Naive thymus-derived CD8-positive, alpha-beta T cell (primary cell): ENCODE measurements at places on chromosomes 13 and 19. TPM values are rescaled to one million over a fixed set of nuclear protein-coding genes. Genes with fewer than 3 reads are reported as not detected.
A peak's percentile ranks its signal among the peaks of the same experiment; 100 is the strongest.

DNA sequence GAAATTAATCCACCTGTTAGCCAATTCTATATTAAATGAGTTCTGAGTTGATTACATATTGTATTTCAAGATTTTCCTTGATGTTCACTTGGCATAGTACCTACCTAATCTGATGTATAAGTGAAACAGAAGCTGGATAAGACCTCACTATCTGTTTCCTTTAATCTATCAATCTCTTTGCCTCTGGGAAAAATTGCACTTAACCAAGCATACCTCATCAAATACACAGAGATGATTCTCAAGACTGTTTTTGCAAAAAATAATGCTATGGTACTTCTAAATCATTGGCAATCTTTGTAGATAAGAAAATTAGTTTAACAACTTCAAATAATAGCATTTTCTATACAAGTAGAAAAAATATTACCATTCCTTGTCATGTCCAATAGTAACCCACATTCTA lies 55.2 kb downstream of the SERPINE3 start:
- peaks cover 2% of the 10 kb centered on the region for H3K36me3 ChIP-seq
- no peaks in the 10 kb centered on the region for H3K27me3 ChIP-seq
- no peak for DNase-seq
- no peak overlapping the region for H3K27ac ChIP-seq
- H3K4me3 ChIP-seq, result no peak overlapping the region
- H3K4me1 ChIP-seq, result peaks cover 48% of the 10 kb centered on the region

DNA sequence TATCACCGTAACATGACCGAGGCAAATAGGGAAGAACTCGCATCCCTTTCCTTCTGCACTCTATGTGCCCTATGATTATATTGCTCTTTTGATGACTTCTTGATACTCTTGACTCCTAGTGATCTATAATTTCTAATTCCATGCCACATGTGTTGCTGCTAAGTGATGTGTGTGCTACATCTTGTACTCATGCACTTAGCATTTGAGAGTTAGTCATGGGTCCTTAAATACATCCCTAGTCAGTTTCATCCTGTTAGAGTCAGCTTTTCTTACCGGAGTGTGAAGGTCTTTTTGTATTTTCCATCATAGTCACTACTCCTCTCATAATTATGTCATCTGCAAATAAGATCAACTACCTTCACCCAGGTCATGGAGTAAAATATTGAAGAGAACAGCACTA lies 30.2 kb downstream of the RXFP2 start:
- H3K27ac ChIP-seq, result no peak overlapping the region
- no peaks in the 10 kb centered on the region for H3K36me3 ChIP-seq

DNA sequence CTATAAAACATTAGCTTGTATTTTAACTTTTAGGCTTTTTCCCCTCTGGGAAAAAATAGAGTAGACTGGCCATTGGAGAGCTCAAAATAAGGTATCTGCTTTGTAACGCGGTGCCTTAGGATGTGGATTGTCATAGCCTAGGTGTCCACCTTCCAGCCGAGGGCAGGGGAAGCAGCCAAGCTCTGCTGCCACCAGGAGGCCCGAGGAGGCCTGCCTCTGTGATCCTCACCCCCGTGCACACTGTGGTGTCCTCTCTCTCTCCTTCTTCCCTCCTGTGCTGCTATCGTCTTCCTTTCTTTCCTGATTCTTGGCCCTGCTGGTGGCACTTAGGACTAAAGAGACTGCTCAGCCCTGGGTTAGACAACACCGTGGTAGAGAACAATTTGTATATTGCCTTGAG lies 11.3 kb downstream of the HNRNPM start:
- no peak for DNase-seq
- H3K4me3 ChIP-seq, result no peak overlapping the region
- no peak overlapping the region for H3K27ac ChIP-seq
- peaks cover 87% of the 10 kb centered on the region for H3K36me3 ChIP-seq

GRCh38 chr19:10517760-10518443 lies 655 bp upstream of the S1PR5 start:
- no peaks in the 10 kb centered on the region for H3K36me3 ChIP-seq
- DNase-seq, result peak; percentile 32
- H3K27me3 ChIP-seq, result peaks cover 45% of the 10 kb centered on the region
- peaks cover 39% of the 10 kb centered on the region for H3K4me1 ChIP-seq
- H3K4me3 ChIP-seq, result peak overlapping the region; percentile 72

GRCh38 chr13:33728271-33729037 lies 89.5 kb upstream of the RFC3 start:
- no peaks in the 10 kb centered on the region for H3K36me3 ChIP-seq
- no peak overlapping the region for H3K27ac ChIP-seq
- DNase-seq, result no peak
- H3K4me1 ChIP-seq, result peaks cover 5% of the 10 kb centered on the region
- H3K4me3 ChIP-seq, result no peak overlapping the region

Gene NLRP9
- not detected for total RNA-seq

Gene LGALS7
- total RNA-seq, result not detected

GRCh38 chr13:105598529-105598928 lies 936.9 kb downstream of the EFNB2 start:
- no peaks in the 10 kb centered on the region for H3K4me1 ChIP-seq
- H3K27ac ChIP-seq, result no peak overlapping the region
- H3K4me3 ChIP-seq, result no peak overlapping the region
- no peaks in the 10 kb centered on the region for H3K27me3 ChIP-seq
- DNase-seq, result no peak
- no peaks in the 10 kb centered on the region for H3K36me3 ChIP-seq

- no peak overlapping the region for H3K4me3 ChIP-seq
- H3K4me1 ChIP-seq, result peaks cover 28% of the 10 kb centered on the region
- DNase-seq, result no peak
- peaks cover 7% of the 10 kb centered on the region for H3K36me3 ChIP-seq
- peak overlapping the region; percentile 20 for H3K27ac ChIP-seq
Observed at GRCh38 chr19:54152878-54153524, 6.5 kb downstream of the LENG1 start.

GRCh38 chr19:45653634-45654033 lies 14.4 kb upstream of the GIPR start:
- DNase-seq, result no peak
- H3K27me3 ChIP-seq, result peaks cover 4% of the 10 kb centered on the region
- H3K4me1 ChIP-seq, result peaks cover under 1% of the 10 kb centered on the region
- H3K36me3 ChIP-seq, result no peaks in the 10 kb centered on the region

DNA sequence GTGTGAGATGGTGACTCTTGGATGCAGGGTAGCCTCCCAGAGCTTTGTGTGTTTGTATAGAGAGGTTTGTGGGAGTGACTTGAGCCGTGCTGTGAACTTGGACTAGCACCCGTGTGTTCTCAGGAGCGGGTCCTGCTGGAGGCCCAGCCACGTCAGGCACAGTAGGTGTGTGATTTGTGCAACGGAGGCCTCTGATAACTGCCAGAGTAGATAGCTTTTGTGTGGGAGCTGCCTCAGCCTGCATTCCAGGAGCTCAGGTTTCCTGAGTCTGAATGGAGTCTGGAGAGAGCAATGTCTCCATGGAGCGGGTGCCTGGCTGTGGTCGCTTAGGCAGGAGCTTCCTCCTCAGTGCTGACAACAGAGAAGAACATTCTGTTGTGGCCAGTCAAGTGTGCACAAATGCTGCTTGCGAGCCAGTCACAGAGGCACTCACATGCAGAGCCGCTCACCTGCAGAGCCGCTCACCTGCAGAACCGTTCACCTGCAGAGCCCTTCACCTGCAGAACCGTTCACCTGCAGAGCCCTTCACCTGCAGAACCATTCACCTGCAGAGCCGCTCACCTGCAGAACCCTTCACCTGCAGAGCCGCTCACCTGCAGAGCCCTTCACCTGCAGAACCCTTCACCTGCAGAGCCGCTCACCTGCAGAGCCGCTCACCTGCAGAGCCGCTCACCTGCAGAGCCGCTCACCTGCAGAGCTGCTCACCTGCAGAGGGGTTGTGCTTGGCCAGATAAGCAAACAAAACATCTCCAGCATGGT lies 32.6 kb downstream of the TFDP1 start:
- no peaks in the 10 kb centered on the region for H3K27me3 ChIP-seq
- no peak overlapping the region for H3K27ac ChIP-seq
- DNase-seq, result no peak
- no peaks in the 10 kb centered on the region for H3K4me1 ChIP-seq
- H3K36me3 ChIP-seq, result peaks cover 13% of the 10 kb centered on the region

- H3K36me3 ChIP-seq, result no peaks in the 10 kb centered on the region
- DNase-seq, result no peak
- no peaks in the 10 kb centered on the region for H3K27me3 ChIP-seq
- H3K4me1 ChIP-seq, result peaks cover 19% of the 10 kb centered on the region
- no peak overlapping the region for H3K27ac ChIP-seq
Observed at GRCh38 chr13:99191336-99191899, 9.2 kb upstream of the UBAC2 start.

- no peak for DNase-seq
- no peak overlapping the region for H3K27ac ChIP-seq
- H3K27me3 ChIP-seq, result no peaks in the 10 kb centered on the region
- H3K4me3 ChIP-seq, result no peak overlapping the region
- no peaks in the 10 kb centered on the region for H3K36me3 ChIP-seq
Observed at GRCh38 chr13:48278806-48279205, 24.7 kb upstream of the RB1 start.

GRCh38 chr19:14414926-14415690 lies 4.0 kb downstream of the DDX39A start:
- H3K4me3 ChIP-seq, result no peak overlapping the region
- H3K4me1 ChIP-seq, result peaks cover 54% of the 10 kb centered on the region
- peak overlapping the region; percentile 63 for H3K27ac ChIP-seq
- no peak for DNase-seq
- H3K36me3 ChIP-seq, result peaks cover 10% of the 10 kb centered on the region

Gene ZC3H13
- total RNA-seq, result 70.8 TPM

GRCh38 chr13:61144301-61144700 lies 271.3 kb downstream of the PCDH20 start:
- no peaks in the 10 kb centered on the region for H3K36me3 ChIP-seq
- no peak overlapping the region for H3K4me3 ChIP-seq
- DNase-seq, result no peak
- H3K4me1 ChIP-seq, result no peaks in the 10 kb centered on the region

DNA sequence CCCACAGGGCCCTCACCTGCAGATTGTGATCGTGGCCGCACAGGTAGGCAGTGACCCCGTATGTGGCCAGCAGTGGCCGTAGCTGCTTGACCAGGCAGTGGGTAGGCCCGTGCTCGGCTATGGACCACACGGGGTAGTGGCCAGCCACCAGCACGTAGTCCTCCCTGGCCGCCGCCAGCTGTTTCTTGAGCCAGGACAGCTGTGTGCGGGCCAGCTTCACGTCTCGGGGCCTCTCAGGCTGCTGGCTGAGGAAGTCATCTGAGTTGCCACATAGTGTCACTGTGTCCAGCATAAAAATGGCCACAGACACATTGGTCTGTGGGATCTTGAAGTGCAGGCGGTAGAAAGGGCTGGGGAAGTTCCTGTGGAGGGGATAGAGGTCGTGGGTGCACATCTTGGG lies 1.2 kb downstream of the ACP5 start:
- H3K4me3 ChIP-seq, result no peak overlapping the region
- no peaks in the 10 kb centered on the region for H3K27me3 ChIP-seq
- H3K4me1 ChIP-seq, result peaks cover 15% of the 10 kb centered on the region
- H3K36me3 ChIP-seq, result peaks cover 4% of the 10 kb centered on the region
- H3K27ac ChIP-seq, result peak overlapping the region; percentile 87

GRCh38 chr13:48448959-48449614 lies 36.2 kb upstream of the LPAR6 start:
- H3K27ac ChIP-seq, result no peak overlapping the region
- no peak overlapping the region for H3K4me3 ChIP-seq
- H3K27me3 ChIP-seq, result no peaks in the 10 kb centered on the region
- H3K4me1 ChIP-seq, result peaks cover 14% of the 10 kb centered on the region
- DNase-seq, result no peak

Gene ACTMAP
- total RNA-seq, result 7.0 TPM

GRCh38 chr13:51802631-51803418 lies 1.1 kb downstream of the DHRS12 start:
- peaks cover 55% of the 10 kb centered on the region for H3K4me1 ChIP-seq
- peak overlapping the region; percentile 99 for H3K27ac ChIP-seq
- no peaks in the 10 kb centered on the region for H3K27me3 ChIP-seq
- DNase-seq, result no peak

Gene KBTBD6
- 5.7 TPM for total RNA-seq

DNA sequence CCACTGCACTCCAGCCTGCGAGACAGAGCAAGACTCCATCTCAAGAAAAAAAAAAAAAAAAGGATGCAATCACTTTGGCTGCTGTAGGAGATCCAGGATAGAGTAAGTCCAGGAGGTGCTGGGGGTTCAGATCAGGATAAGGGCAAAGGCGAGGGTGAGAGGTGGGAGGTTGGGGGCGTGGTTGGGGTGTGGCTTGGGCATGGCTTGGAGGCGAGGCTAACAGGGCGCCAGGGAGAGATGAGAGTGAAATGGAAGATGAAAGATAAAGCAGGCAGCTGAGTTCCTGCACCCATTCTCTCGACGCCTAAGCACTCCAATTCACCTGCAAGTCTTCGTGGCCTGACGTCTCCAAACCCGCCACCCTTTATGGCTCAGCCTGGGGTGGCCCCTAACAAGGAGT lies 25.0 kb upstream of the ZNRF4 start:
- no peak for DNase-seq
- no peaks in the 10 kb centered on the region for H3K36me3 ChIP-seq
- peaks cover 41% of the 10 kb centered on the region for H3K27me3 ChIP-seq
- no peak overlapping the region for H3K27ac ChIP-seq
- H3K4me3 ChIP-seq, result no peak overlapping the region

Gene SBK3
- not detected for total RNA-seq

Gene RAX2
- total RNA-seq, result not detected

Gene NLRP11
- total RNA-seq, result not detected

- H3K27ac ChIP-seq, result peak overlapping the region; percentile 92
- no peak for DNase-seq
- H3K4me1 ChIP-seq, result peaks cover 48% of the 10 kb centered on the region
- H3K4me3 ChIP-seq, result peak overlapping the region; percentile 94
- H3K36me3 ChIP-seq, result peaks cover 6% of the 10 kb centered on the region
Observed at GRCh38 chr19:4368128-4368820, 24.9 kb downstream of the MPND start.
